ENCODE measurements at places on chromosomes 6 and 20.

- no peak for DNase-seq
These were observed 13.7 kb downstream of the NPEPL1 start for GRCh38 chr20:58706150-58706892.

- DNase-seq: no peak
These were observed 469 bp downstream of the SYNJ2 start for GRCh38 chr6:157982102-157982562.

- DNase-seq: no peak
These were observed 482.9 kb downstream of the PTPRT start for GRCh38 chr20:42706759-42707158.

DNA sequence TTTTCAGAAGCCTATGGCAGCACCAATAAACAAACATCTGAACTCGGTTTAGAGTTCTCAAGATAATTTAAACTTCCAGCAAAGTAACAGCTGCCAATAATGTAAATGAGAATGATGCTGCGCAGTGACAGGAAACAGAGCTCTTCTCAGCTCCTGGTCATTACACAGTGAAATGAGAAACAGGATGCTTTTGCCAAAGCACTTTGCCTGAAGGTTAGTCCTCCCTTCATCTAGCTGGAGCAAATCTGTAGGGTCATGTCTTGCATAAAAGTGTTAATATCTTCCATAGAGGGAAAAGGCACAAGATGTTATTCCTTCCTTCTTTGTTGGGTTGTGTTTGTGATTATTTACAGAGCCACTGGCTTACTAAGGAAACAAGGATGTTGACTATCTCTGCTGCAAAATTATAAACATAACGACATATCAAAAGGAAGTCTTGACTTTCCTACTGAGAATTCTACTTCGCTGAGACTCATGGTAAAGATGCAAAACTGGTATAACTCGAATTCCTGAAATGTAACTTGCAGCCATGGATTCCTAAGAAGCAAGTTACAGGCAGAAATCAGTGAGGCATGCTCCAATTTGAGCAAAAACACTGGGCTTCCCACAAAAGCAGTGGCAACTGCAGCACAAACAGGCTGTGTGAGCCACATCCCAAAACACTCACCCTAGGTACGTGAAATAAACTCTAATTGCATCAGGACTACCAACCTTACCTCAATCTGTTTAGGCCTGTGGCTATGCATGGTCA, 102.5 kb upstream of the BEND6 start:
- DNase-seq: no peak

DNA sequence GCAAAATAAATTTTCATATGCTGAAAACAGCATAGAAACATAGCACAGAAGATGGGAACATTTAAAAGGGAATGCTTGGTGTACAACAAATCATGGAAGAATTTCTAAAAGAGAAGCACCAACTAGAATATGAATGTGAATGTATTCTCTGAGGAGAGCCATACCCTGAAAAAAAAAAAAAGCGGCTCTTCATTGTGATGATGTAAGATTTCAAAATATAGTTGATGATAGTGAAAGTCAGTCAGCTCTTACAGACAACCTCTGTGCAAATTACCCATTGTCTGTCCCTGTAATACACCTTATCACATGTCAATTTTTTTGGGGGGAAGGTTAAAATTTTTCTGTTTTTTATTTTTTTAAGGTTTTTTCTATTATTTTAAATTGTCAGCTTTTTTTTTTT, 58.6 kb upstream of the PTCHD4 start:
- no peak for DNase-seq

GRCh38 chr20:56285496-56285895, 37.0 kb downstream of the MC3R start:
- DNase-seq: no peak

DNA sequence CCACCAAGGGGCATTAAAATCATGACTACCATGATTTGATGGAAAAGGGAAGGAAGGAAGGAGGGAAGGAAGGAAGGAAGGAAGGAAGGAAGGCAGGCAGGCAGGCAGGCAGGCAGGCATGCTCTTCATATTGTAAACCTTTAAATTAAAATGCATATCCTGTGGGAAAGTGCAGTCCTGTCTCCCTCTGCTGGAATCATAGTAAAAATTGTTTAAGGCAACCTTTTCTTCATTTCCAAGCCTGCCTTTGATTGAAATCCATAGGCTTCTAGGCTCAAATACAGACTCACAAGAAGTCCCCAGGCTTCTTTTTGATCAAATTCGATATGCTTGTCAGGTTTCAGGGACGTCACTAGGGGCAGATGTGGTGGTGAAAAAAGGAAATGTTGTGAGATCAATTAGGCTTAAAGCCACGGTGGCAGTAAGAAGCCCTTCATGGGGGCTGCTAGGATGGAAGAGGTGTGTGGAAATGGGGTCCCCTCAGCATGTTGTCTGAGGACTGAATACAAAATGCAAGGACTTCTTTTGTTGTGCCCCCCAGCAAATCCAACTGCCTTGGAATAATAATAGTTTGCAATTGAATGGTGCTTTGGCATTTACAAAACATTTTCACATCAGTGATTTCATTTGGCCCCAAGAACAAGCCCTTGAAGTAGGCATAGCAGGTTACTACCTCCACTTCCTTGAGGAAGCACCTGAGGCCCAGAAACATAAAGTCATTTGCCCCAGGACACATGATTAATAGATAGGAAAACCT, 25.6 kb upstream of the GABRR1 start:
- DNase-seq: peak; percentile 8

- no peak for DNase-seq
These were observed 293.9 kb upstream of the FOXQ1 start for GRCh38 chr6:1018041-1018440.

Data from neural crest cell (in vitro differentiated cells).